ENCODE measurements at places on chromosomes 2 and 18. TPM values are rescaled to one million over a fixed set of nuclear protein-coding genes. Genes with fewer than 3 reads are reported as not detected.

DNA sequence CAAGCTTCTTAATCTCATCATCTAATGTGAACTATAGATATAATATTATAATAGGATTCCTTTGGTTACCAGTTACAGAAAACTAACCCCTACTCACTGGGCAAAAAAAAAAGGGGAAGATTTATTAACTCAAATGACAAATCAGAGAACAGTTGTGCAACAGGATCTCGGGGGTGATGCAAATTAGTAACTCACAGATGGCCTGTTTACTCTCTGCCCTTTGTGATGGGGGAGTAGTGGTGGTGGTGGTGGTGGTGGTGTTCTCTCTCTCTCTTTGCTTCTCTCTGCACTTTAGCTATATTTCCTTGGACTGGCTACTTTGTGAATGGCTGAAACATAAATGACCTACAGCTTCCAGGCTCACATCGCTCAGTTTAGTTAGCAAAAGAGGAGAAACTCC, 59.0 kb downstream of the TMEM247 start:
- H3K27me3 ChIP-seq: no peaks in the 10 kb centered on the region
- no peaks in the 10 kb centered on the region for H3K36me3 ChIP-seq
- no peak for DNase-seq
- no peak overlapping the region for H3K27ac ChIP-seq
- no peak overlapping the region for H3K4me3 ChIP-seq

DNA sequence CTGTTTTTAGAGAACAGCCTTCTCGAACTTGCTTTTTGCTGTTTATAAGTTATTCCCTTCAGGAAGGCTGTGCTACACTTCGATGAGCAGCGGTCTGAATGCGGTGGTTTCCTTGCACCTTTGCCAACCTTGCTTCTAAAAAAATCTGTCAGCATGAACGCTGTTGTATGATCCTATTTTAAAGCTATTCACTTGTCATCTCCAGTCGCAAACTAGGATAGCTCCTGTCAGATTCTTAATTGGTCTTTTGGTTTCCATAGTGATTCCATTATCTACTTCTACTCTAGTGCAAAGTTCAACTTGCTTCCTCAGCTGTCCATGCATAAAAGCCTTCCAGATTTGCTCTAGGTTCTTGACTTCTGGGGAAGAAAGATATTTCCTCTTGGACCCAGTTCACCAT, 76.3 kb upstream of the GALNT3 start:
- H3K36me3 ChIP-seq: no peaks in the 10 kb centered on the region
- no peak for DNase-seq
- H3K4me3 ChIP-seq: no peak overlapping the region
- no peaks in the 10 kb centered on the region for H3K27me3 ChIP-seq
- H3K27ac ChIP-seq: no peak overlapping the region

DNA sequence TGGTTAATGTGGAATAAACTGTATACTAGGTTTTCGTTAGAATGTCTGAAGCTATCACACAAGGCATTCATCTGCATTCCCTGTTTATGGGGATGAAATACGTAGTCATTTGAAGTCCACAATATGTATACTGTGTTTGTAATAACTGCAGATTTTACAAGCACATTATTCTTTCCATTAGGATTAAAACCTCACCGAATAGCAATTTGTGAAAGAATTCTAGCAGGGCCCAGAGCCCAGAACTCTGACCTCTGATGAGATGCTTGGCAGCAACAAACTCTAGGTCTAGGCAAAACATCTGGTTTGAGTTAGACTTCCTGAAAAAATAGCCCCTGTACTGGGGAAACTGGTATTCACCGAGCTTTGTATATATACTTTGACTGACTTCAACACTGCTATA, 158.2 kb downstream of the SRBD1 start:
- no peaks in the 10 kb centered on the region for H3K36me3 ChIP-seq
- no peaks in the 10 kb centered on the region for H3K27me3 ChIP-seq
- no peak for DNase-seq
- H3K4me3 ChIP-seq: no peak overlapping the region
- peaks cover 39% of the 10 kb centered on the region for H3K4me1 ChIP-seq
- no peak overlapping the region for H3K27ac ChIP-seq

GRCh38 chr2:103667335-103667884, 905.6 kb downstream of the TMEM182 start:
- no peaks in the 10 kb centered on the region for H3K27me3 ChIP-seq
- H3K4me1 ChIP-seq: no peaks in the 10 kb centered on the region
- no peak overlapping the region for H3K27ac ChIP-seq
- no peak for DNase-seq
- no peak overlapping the region for H3K4me3 ChIP-seq

Gene ZBTB7C
- 2.3 TPM for total RNA-seq

Measured in body of pancreas (tissue), 4 donors.